ENCODE measurements at places on chromosomes 6 and 20. TPM values are rescaled to one million over a fixed set of nuclear protein-coding genes. Genes with fewer than 3 reads are reported as not detected.

DNA sequence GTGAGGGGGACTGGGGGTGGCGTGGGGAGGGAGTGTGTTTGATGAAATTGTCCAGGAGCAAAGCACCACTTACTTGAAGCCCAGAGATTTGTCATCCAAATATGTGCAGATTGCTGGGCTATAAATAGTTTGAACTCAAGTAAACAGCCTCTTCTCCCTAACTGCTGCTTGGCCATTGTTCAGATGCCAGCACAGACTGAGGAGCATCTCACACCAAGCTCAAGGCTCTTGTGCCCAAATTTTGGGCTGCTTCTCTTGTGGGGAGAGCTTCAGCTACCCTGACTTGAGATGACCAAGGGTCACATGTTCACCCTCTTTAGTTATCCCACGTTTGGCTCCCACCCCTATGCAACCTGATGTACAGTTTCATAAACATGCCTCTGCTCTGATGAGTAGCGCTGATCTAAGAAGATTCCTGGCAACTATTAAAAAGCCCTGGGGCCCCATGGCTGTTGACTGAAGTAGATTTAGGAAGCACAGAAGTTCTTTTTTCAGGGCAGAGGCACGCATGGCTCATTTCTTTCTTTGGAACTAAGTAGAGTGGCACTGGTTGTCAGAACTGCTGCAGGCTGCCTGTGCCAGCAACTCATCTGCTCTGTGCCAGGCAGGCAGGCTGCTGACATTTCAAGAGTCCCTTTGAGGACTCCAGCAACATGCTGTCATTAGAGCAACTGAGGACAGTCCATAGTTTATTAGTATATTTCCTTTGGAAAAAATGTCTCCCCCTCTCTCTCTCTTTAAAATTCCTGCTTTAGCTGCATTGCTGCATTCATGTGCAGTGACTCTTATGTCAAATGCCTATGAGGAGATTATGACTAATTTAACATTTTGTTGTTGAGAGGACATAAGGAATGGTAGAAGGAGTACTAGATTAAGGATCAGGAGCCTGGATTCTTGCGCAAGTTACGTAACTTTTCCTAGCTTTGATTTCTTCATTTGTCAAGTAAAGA lies 9.6 kb upstream of the PKIG start:
- DNase-seq: no peak

DNA sequence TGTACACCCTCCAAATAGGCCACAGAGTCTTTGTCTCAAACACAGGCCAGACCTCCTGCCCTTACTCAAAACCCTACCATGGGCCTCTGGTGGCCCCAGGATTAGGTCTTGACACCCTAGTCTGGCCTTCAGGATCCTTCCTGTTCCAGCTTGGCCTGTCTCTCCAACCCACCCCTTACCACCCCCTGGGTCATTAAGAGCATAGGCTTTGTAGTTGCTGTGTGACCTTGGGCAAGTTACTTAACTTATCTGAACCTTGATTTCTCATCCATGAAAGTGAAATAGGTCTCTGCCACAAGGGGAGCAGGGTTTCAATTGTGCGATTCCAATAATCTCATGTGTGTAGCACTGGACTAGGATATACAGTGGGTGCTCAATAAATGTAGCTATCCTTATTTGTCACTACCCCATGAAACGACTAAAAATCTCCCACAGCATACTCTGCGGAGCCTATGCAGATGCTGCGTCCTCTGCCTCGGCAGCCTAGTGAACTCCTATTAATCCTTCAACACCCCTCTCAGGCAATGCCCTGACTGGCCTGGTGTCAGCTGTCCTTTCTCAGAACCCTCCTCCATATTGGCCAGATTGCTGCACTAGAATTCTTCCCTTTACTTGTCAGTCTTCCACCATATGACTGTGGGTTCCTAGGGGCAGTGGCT lies 39.7 kb upstream of the NOL4L start:
- DNase-seq: no peak

GRCh38 chr6:42338744-42339222 lies 112.9 kb downstream of the TRERF1 start:
- no peak for DNase-seq

DNA sequence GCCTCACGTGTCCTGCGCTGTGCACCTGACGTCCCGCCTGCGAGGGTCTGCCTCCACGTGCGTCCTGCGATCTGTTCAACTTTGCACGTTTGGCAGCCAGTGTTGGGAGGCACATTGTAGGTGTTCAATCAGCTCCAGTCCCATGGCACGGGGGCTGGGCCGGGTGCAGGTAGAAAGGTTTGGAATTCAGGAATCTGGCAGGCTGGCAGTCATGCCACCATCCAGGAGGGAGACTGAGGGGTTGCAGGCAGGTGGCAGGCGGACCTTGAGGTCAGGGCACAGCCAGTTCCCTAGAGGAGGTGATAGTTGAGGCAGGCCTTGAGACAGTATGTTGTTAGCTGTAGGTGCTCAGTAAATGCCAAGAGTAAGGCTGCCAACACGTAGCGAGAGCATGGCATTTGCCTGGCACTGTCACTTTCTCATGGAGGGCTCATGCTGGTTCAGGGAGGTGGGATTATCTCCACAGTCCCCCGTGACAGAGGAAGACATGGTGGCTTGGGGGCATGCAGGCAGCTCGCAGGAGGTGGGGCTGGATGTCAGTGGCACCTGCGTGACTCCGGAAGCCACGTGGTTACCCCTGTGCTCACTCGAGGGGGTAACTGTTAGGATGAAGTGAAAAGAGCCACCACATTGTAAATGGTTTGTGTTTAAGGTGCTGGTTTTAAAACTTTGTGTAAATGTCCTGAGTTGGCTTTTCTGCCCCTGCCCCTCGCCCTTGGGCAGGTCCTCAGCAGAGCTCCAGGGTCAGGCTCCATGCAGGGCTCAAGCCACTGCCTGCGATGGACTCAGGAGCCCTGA lies 111.8 kb upstream of the FRMD1 start:
- peak; percentile 49 for DNase-seq

DNA sequence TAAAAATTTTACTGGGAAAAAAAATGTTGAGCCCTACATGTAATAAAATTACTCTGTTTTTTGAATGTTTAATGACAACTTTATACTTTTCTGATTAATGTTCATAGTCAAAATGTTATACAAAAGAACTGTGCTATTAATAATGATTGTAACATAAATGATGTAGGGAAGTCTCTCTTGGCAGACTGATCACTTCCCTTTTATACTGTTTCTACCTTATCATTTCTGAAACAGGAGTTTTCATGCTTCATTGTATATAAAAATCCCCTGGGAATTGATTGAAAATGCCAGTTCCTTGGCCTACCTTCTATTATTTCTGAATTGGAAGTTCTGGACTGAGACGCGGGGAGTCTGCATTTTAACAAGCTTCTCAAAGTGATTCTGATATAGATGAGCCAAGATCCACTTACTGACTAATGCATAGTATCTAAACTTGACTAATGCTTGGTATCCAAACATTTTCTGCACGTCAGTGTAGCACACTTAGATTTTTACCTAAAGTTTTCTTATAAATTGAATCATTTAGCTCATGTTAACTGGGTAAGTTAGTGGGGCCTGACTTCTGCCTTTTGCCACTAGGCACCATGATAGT lies 7.2 kb upstream of the HDAC2 start:
- DNase-seq: no peak

- no peak for DNase-seq
Observed at GRCh38 chr6:128275681-128276080, 244.7 kb downstream of the PTPRK start.

DNA sequence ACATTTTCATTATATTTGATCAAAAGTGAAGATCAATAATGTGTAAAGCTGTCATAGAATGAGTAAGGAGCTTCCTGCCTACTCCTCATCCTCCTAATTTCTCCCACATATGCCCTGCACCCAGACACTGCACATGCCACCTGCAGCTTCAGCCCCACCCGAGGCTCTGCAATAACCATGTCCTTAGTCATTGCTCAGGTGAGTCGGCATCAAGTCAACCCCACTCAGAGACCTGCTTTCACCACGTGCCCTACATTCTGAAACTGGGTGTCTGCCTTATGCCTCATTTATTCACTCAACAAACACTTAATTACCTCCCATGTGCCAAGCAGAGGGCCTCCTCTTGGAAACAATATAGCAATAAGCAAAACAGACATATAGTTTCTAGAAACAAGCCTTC lies 15.4 kb upstream of the TNFAIP3 start:
- DNase-seq: no peak

- DNase-seq: no peak
Observed at GRCh38 chr6:49151461-49151860, 311.6 kb downstream of the MMUT start.

GRCh38 chr6:150905769-150906168 lies 40.3 kb downstream of the MTHFD1L start:
- DNase-seq: no peak

- DNase-seq: no peak
Observed at GRCh38 chr20:41047975-41048305, 19.3 kb downstream of the TOP1 start.

- DNase-seq: no peak
Observed at GRCh38 chr6:120290964-120291363, 941.4 kb upstream of the MAN1A1 start.

- DNase-seq: no peak
Observed at GRCh38 chr6:126811321-126811720, 307.1 kb upstream of the RSPO3 start.

GRCh38 chr6:11796829-11797228 lies 18.2 kb upstream of the ADTRP start:
- no peak for DNase-seq

DNA sequence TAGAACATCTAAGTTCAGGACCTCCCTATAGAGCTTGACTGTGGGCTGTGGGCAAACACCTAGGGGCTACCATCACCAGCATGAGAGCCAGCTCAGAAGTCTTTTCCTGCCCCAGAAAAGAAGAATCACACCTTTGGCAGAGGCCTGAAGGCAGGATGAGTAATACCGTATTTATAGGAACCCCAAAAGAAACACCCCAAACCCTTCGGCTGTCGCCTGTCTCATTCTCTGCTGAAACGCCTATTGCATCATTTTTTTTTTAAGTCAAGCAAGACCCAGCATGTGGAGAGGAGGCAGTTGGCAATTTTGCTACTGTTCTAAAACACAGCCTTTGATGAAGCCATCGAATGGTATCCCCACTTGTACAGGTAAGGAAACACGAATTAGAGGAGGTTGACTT lies 436.4 kb downstream of the TFAP2A start:
- no peak for DNase-seq

DNA sequence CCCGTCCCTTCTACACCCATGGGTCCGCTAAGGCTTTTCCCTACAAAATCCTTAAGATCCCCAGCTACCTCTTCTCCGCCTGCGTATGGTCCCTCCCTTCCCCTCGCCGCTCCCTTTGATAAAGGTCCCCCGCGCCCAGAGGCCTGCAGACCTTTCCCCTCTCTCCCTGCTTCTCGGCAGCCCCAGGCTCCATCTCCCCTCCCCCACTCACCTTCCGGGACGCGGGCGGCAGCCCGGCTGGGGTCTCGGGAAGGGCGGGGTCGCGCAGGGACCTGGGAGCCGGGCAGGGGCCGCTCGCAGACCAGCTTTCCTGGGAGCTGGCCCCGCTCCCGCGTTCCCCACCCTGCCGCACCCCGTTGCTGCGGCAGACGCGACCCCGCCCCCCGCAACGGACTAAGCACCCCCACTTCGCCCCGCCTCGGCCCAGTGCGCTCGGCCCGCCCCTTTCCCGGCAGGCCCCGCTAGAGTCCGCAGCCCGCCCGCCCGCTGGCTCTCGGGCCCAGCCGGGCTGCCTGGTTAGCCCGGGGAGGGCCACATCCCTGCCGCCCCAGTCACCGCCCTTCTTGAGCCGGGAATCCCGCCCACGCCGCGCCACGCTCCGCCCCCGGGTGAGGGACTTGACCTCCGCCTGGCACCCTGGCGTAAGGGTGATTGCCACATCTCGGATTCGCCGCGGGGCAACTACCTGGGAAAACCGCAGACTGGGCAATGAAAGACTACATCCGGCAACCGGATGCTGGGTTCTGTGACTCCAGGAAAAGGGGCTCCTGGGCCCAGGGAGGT lies at the start of gene FLOT1:
Gene FLOT1, minus strand, starts transcription at position 372 of the 783 bp plus-strand sequence. CDS start 498 bp downstream, outside the sequence.
- DNase-seq: peak; percentile 100

DNA sequence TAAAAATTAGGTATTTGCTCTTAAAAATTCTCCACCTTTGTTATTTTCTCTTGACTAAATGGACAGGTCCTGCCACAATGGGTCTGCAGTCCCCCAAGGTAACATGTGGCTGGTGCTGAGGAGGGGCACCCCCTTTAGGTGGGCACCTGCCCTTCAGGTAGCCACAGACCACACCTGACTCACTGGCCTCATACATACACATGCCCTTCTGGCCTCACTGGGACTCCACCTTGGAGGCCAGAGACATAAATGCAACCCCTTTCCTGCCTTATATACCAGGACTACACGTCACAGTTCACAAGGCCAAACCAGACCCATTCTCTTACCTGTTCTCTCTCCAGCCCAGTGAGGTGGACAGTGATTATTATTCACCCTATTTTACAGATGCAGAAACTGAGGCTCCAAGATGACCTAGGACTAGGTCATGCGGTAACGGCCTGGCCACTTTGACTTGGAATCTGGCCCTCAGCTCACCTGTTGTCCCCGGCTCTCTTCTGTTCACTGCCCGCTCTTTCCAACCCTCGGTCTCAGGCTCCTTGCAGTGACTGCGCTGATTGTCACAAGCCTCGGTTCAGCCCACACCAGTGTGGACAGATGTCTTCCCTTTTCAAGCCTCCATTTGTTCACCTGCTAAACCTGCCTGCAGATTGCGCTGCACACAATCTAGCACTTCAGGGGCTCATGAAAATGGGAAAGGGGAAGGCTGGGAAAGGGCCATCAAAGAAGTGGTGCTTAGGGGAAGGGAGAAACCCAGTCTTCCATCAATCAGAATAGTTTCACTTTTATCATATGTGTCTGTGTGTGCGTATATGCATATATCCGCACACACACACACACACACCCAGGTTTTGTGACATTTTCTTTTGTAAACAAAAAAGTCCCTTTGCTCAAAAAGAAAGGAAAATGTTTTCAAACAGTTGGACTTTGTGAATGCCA lies 121.7 kb downstream of the BCAS1 start:
- no peak for DNase-seq

GRCh38 chr20:22918286-22918983 lies 116.7 kb upstream of the SSTR4 start:
- DNase-seq: no peak

GRCh38 chr6:38938741-38939140 lies 109.8 kb upstream of the GLP1R start:
- DNase-seq: no peak

- DNase-seq: peak; percentile 91
Observed at GRCh38 chr20:32819992-32820697, 391 bp downstream of the MAPRE1 start.

- DNase-seq: no peak
Observed at GRCh38 chr20:10936786-10937185, 263.0 kb upstream of the JAG1 start.

DNA sequence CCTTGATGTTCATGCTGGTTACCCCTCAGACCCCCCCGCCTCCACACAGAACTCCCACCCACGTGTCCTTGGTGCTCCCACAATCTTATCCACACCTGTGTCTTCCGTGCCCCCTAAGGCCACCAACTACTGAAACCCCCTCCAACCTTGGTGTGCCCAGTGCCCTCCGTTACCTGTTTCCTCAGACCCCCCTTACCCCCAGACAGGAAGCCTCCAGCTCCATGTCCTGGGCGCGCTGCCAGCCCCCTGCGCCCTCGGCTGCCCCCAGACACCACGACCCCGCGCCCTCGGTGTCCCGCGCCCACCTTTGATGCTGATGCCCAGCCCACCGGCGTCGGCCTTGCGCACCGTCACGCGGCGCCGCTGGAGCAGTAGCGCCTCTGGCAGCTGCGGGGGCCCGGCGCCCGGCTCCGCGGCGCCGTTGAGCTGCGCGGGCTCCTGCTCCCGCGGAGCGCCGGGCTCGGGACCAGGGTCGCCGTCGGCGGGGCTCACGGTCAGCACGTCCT lies 504 bp downstream of the SNTA1 start:
- no peak for DNase-seq

GRCh38 chr20:13183005-13183404 lies 38.1 kb upstream of the ISM1 start:
- no peak for DNase-seq

The HLA-DMB gene
- 12.3 TPM for total RNA-seq

The HEY2 gene
- 1.3 TPM for total RNA-seq

The EPHA7 gene
- total RNA-seq: 0.10 TPM

The SH3BGRL2 gene
- 24.1 TPM for total RNA-seq
